ENCODE measurements at places on chromosomes 7 and 10. TPM values are rescaled to one million over a fixed set of nuclear protein-coding genes. Genes with fewer than 3 reads are reported as not detected.

DNA sequence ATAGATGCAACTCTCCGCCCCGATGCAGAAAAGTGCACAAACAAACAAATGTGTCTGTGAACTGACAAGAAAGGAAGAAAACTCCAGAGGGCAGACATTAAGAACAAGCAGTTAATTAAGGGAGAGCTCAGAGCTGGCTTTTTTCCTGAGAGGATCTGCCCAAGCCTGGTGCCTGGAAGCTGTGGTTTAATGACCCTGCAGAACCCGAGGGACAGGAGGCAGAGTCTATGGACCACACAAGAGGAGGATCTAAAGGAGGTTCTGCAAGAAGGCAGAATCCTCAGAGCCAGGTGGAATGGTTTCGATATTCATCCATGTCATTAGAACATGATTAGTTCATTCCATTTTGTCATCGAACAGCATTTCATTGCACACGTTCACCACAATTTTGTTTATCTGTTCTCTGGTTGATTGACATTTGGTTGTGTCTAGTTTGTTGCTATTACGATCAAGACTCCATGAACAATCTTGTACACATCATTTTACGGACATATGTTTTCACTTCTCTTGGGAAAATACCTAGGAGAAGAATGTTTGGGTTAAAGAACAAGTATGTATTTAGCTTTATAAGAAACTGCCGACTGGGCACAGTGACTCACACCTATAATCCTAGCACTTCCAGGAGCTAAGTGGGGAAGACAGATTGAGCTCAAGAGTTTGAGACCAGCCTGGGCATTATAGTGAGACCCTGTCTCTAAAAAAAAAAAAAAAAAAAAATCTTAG, 560.2 kb downstream of the CALN1 start:
- H3K27ac ChIP-seq, result no peak overlapping the region
- no peaks in the 10 kb centered on the region for H3K27me3 ChIP-seq
- no peaks in the 10 kb centered on the region for H3K36me3 ChIP-seq
- H3K4me3 ChIP-seq, result no peak overlapping the region
- no peaks in the 10 kb centered on the region for H3K4me1 ChIP-seq

GRCh38 chr7:16040346-16040745, 353.9 kb upstream of the MEOX2 start:
- no peak overlapping the region for H3K27ac ChIP-seq
- no peaks in the 10 kb centered on the region for H3K36me3 ChIP-seq
- DNase-seq, result no peak

DNA sequence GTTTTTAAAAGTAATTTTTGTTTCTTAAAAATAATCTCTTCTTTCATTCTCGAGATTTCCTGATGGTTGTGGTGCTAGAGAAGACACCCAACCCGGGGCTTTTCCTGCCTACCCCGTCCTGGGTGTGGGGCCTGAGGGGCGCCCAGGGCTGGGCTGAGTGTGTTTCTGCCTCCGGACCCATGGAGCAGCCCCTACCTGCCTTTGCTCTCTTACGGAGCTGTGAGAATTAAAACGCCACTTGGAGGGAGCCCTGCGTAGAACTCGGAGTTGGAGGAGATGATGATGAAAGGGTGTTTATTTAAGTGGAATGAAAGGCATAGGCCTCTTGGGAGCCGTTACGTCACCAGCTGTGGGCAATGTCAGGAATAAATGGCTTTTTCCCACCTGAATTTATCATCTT, 261.8 kb upstream of the SHH start:
- H3K4me1 ChIP-seq, result no peaks in the 10 kb centered on the region
- H3K27me3 ChIP-seq, result peaks cover 9% of the 10 kb centered on the region
- no peaks in the 10 kb centered on the region for H3K36me3 ChIP-seq
- no peak for DNase-seq
- no peak overlapping the region for H3K27ac ChIP-seq
- H3K4me3 ChIP-seq, result no peak overlapping the region

The PDE6C gene
- not detected for total RNA-seq

DNA sequence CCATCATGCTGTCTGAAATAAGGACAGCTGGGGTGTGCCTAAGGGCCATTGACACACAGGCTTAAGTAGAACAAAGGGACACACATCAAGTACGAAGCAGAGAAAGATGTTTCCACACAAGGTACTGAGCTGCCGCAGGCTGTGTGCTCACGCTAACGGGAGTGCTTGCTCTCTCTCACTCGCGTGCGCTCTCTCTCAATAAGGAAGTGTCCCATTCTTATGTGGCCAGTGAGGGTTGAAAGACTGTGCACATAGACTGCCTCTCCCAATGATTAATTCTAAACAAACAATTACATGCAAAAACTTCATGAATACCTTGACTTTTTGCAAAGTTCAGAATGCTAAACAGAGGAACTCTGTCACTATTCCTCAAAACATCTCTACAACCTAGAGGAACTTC, 29.9 kb downstream of the DCLRE1C start:
- H3K4me1 ChIP-seq, result no peaks in the 10 kb centered on the region
- no peak overlapping the region for H3K4me3 ChIP-seq
- H3K36me3 ChIP-seq, result peaks cover 90% of the 10 kb centered on the region
- H3K27ac ChIP-seq, result no peak overlapping the region

GRCh38 chr10:97428572-97428981, 2.6 kb downstream of the PGAM1 start:
- H3K27me3 ChIP-seq, result no peaks in the 10 kb centered on the region
- DNase-seq, result no peak
- H3K27ac ChIP-seq, result no peak overlapping the region
- peaks cover 44% of the 10 kb centered on the region for H3K36me3 ChIP-seq

The LIPN gene
- total RNA-seq, result 0.09 TPM

The RINT1 gene
- 12.2 TPM for total RNA-seq

DNA sequence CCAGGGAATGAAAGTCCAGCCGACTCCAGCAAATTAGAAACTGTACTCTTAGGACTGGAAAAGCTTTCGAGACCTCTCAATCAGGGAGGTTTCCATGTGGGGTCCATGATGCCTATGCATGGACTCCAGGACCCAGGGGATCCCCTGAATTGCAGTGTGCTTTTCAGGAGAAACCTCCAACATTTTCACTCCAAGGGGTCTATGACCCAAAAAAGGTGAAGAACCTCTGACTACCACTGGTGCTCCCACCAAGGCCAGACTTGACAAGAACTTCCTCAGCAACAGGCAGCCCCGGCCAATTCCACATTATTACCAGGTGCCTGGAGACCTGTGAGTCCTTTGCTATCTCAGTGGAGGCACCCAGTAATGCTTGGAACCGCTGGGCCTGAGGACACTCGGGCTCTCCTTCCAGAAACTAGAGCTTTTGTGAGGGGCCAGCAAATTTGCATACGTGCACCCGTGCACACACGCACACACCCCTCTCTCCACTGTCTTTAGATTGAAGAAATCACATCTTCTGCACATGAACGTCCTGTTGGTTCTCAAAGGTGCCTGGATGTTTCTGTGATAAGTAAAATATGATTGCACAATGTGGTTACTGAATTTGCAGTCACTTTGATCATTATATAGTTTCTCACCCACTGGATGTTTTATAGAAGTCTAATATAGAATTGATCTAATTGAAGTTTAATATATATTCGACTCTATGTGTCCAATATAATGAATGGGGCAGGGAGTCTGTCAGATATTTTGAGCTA, 54.7 kb downstream of the SYPL1 start:
- DNase-seq, result no peak
- H3K36me3 ChIP-seq, result no peaks in the 10 kb centered on the region
- peaks cover 27% of the 10 kb centered on the region for H3K4me1 ChIP-seq
- no peak overlapping the region for H3K27ac ChIP-seq
- H3K27me3 ChIP-seq, result no peaks in the 10 kb centered on the region

GRCh38 chr10:114431414-114432135, 27.3 kb upstream of the AFAP1L2 start:
- no peak for DNase-seq
- no peaks in the 10 kb centered on the region for H3K4me1 ChIP-seq
- peaks cover 8% of the 10 kb centered on the region for H3K36me3 ChIP-seq
- H3K27me3 ChIP-seq, result no peaks in the 10 kb centered on the region
- no peak overlapping the region for H3K27ac ChIP-seq

The HMX2 gene
- 0.05 TPM for total RNA-seq

- H3K36me3 ChIP-seq, result no peaks in the 10 kb centered on the region
- no peak overlapping the region for H3K4me3 ChIP-seq
- no peaks in the 10 kb centered on the region for H3K4me1 ChIP-seq
- H3K27ac ChIP-seq, result no peak overlapping the region
- no peaks in the 10 kb centered on the region for H3K27me3 ChIP-seq
- no peak for DNase-seq
Measured at GRCh38 chr10:25288181-25288580, 113.4 kb downstream of the GPR158 start.

The GNG11 gene
- 32.2 TPM for total RNA-seq

DNA sequence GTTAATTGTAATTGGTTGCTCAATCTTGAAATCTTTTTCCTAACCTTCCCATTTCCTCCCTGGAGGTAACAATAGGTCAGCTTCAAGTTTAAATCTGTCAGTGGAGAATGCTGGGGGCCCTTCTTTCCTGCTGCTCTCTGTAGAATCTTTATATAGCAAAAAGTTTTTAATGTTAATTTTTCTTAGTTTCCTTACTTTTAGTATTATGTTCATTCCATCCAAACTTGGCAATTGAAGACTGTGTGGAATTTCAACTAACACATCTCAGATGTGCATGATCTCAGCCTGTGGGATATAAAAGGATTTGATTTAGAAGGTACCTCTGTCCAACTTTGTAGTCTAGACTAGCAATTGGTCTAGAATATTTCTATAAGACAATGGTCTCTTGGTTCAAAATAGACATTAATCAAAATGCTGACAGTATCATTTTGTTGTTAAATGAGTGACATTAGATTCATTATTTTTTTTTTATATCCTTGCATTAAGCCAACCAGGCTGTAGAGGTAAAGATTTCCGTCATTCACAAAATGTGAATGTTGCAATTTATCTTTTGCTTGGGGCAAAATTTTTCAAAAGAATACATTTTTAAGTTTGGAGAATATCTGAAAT, 100.4 kb upstream of the SEMA3A start:
- no peak for DNase-seq
- H3K4me1 ChIP-seq, result no peaks in the 10 kb centered on the region
- H3K27ac ChIP-seq, result no peak overlapping the region

- no peak for DNase-seq
- H3K27ac ChIP-seq, result no peak overlapping the region
- peaks cover 72% of the 10 kb centered on the region for H3K4me1 ChIP-seq
- H3K36me3 ChIP-seq, result no peaks in the 10 kb centered on the region
Measured at GRCh38 chr7:101165958-101166647, 734 bp upstream of the VGF start.

DNA sequence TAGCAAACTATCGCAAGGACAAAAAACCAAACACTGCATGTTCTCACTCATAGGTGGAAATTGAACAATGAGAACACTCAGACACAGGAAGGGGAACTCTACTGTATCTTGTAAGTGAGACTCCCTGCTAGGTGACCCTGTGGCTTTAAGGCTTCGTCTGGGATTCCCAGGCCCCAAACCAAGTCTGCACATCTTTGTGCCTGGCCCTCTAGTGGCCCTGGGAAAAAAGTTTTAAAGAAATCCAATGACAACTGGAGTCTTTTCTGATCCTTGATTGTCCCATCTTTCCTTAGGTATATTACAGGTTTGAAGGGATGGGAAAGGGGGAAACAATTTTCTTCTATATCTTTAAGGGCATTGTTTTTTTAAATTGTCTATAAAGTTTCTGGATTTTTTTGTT, 10.6 kb upstream of the LIPM start:
- no peaks in the 10 kb centered on the region for H3K27me3 ChIP-seq
- H3K4me3 ChIP-seq, result no peak overlapping the region
- H3K27ac ChIP-seq, result no peak overlapping the region

The UCMA gene
- total RNA-seq, result 0.52 TPM

DNA sequence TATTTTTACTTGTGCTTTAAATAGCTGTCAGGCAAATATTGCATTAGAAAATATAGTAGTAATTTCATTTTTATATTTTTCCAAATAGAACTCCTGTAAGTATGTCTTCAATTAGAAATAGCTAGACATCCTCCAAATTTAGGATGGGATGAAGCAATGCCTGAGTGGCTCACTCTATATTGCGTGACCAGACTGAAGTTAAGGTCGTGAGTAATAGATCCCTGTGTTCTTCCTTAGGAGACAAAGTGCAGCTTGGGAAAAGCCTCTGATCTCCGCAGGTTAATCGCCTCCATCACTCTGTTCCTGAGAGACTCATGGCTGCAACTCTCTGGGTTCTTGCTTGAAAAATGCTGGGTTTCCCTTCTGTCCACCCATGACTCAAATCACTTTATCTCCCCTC, 484.8 kb upstream of the ANKRD30A start:
- H3K27me3 ChIP-seq, result no peaks in the 10 kb centered on the region
- no peaks in the 10 kb centered on the region for H3K4me1 ChIP-seq
- DNase-seq, result no peak
- H3K27ac ChIP-seq, result no peak overlapping the region
- no peaks in the 10 kb centered on the region for H3K36me3 ChIP-seq

- DNase-seq, result no peak
- no peaks in the 10 kb centered on the region for H3K27me3 ChIP-seq
- no peaks in the 10 kb centered on the region for H3K36me3 ChIP-seq
- H3K27ac ChIP-seq, result no peak overlapping the region
Measured at GRCh38 chr7:8121243-8121642, 140.7 kb downstream of the ICA1 start.

The CTAGE4 gene
- total RNA-seq, result 0.28 TPM

DNA sequence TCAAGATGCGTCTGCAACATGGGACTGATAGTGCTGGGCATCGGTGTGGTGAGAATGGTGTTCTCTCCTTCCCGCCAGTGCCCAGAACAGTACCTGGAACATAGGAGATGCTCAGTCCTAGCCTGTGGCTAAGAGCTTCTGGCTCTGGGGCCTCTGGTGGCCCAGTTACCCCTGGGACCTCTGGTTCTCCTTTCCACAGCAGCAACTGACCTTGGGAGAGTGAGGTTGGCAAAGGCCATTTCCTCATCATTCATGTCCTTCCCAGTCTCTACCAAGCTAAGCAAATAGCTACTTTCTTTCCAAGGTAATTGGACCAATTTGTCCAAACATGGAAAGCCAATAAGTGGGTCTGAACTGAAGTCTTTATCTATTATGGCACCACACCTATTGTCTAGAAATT, 11.6 kb upstream of the GOLGA7B start:
- no peaks in the 10 kb centered on the region for H3K36me3 ChIP-seq
- no peaks in the 10 kb centered on the region for H3K4me1 ChIP-seq
- H3K4me3 ChIP-seq, result no peak overlapping the region
- H3K27me3 ChIP-seq, result no peaks in the 10 kb centered on the region
- H3K27ac ChIP-seq, result no peak overlapping the region
- no peak for DNase-seq

- no peak for DNase-seq
- H3K4me3 ChIP-seq, result no peak overlapping the region
- H3K36me3 ChIP-seq, result no peaks in the 10 kb centered on the region
- H3K4me1 ChIP-seq, result peaks cover 8% of the 10 kb centered on the region
Measured at GRCh38 chr7:132653366-132653930, 77.2 kb upstream of the PLXNA4 start.

The TMEM140 gene
- total RNA-seq, result 4.3 TPM

DNA sequence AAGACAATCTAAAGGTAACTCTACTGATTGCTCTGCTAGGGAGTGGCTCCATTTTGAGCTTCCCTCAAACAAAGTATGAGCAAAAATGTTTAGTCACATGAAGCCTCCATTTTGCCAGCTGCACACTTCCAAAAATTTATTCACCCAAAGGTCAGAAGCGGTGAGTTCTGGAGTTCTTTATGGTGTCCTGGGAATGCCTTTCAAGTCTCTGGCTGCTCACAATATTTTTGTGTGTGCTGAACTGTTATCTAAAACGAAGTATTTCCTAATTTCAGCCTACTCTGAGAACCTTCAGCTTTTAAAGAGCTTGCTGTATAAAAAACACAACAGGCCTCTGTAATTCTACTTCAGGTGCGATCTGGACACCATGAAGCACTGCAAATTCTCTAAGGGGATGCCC, 15.6 kb downstream of the NRCAM start:
- no peak for DNase-seq
- no peak overlapping the region for H3K27ac ChIP-seq
- H3K27me3 ChIP-seq, result peaks cover 6% of the 10 kb centered on the region

- no peaks in the 10 kb centered on the region for H3K36me3 ChIP-seq
- no peak overlapping the region for H3K4me3 ChIP-seq
Measured at GRCh38 chr7:27782849-27783248, 42.9 kb downstream of the TAX1BP1 start.
